ENCODE measurements at places on chromosomes 1 and 21.

DNA sequence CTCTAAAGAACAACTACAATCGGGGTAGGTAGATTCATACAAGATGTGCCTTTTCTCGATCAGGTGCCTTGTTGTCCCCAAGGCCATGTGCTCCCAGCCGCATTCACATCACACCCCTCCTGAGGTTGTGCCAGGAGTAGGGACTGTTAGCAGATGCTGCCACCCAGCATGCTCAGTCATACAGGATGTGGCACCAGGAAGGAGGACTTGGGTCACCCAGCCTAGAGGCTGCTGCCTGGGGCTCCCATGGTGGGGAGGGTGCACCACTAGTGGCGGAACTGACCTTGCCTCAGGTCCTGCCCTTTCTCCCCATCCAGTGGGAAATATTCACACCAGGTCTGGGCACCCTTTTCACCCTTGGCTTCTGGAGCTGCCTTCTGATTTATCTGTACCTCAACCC is 8.3 kb downstream of the TEX35 start:
- no peak for DNase-seq

DNA sequence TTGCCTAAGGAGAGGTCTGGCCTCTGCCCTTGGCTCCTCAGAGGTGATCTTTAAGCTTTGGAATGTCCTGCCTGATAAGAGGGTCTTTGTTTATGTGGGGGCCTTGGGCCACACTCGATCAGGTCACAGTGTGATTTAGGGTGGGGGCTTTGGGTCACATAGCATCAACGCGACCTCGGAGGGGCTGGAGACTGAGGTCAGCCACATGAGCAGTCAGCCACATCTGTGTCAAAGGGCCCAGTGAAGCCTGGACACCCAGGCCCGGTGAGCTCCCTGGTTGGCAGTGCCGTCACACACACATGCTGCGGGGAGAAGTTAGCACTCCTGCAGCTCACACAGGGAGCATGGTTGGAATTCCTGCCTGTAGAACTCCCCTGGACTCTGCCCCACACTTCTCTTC is 345.0 kb downstream of the NPHP4 start:
- no peak for DNase-seq

- DNase-seq = no peak
Measured at GRCh38 chr1:198143797-198144196, 13.0 kb upstream of the NEK7 start.

GRCh38 chr1:109933856-109934711 is 23.4 kb downstream of the CSF1 start:
- DNase-seq = no peak

GRCh38 chr1:205458777-205459566 is 3.1 kb upstream of the BLACAT1 start:
- DNase-seq = no peak

GRCh38 chr1:65048335-65048734 is 82.0 kb upstream of the JAK1 start:
- DNase-seq = no peak

GRCh38 chr1:29145739-29146437 is 22.2 kb upstream of the TMEM200B start:
- no peak for DNase-seq

DNA sequence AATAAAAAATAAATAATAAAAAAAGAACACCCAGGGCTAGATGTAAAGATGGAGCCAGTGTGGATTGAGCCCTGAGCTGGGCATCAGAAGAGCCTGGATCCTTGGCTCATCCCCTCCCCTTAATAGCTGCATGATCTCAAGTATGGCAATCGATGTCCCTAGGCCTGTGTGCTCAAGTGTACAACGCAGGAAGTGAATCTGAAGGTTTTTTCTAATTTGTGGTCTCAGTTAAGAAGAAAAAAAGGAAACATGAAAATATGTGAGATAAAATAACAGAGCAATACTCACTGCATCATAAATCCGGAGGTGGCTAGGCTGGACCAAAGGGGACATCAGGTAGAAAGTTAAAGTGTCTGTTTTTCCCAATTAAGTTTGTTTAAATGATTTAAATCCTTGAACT is 47.3 kb upstream of the SLC44A3 start:
- DNase-seq = no peak

- no peak for DNase-seq
Measured at GRCh38 chr21:26846036-26846931, 1.1 kb upstream of the ADAMTS1 start.

DNA sequence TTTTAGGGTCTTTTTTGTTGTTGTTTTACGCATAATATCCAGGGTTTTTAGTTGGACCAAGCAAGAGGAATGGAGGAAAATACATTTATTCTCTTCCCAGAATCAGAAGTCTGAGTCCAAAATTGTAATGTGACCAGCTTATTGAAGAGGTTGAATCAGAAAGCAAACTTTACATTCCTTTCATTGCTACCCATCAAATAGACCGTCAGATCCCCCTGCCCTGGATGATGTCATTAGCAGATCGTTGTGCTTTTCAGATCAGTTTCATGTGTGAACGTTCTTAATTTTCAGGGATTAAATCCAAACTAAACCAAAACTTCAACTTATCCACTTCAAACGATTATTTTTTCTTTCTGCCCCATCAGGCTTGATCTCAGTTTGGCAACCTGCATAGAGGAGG is 85.7 kb upstream of the NGF start:
- DNase-seq = no peak

- no peak for DNase-seq
Measured at GRCh38 chr1:89980605-89981004, 14.3 kb upstream of the ZNF326 start.

DNA sequence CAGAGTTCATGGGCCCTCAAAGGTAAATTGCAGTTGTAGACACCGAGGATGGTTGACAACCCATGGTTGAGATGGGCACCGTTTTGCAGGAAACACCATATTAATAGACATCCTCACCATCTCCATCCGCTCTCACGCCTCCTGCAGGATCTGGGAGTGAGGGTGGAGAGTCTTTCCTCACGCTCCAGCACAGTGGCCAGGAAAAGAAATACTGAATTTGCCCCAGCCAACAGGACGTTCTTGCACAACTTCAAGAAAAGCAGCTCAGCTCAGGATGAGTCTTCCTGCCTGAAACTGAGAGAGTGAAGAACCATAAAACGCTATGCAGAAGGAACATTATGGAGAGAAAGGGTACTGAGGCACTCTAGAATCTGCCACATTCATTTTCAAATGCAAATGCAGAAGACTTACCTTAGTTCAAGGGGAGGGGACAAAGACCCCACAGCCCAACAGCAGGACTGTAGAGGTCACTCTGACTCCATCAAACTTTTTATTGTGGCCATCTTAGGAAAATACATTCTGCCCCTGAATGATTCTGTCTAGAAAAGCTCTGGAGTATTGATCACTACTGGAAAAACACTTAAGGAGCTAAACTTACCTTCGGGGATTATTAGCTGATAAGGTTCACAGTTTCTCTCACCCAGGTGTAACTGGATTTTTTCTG is 9.3 kb downstream of the SLAMF8 start:
- no peak for DNase-seq

GRCh38 chr21:34335316-34335715 is 28.5 kb upstream of the KCNE2 start:
- no peak for DNase-seq

GRCh38 chr1:25672763-25673409 is 56.3 kb downstream of the MAN1C1 start:
- no peak for DNase-seq

- no peak for DNase-seq
Measured at GRCh38 chr1:215833941-215834729, 267.0 kb downstream of the KCTD3 start.

DNA sequence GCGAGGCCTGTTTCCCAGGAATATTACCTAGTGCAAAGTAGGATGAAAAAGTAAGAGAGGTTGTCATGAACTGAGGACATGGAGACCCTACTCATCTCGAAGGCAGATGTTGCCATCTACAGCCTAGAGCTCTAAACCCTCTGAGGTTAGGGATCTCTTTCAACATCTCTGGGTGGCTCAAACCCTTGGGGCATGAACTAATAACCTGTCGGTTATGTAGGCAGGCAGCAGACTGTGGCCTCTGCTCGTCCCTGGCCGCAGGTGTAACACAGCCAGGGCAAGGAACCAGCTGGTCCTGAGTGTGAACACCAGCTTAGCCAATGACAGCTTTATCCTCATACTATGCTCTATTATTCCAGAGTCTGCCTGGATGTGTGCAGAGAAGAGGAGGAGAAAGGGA is 13.2 kb downstream of the CAPZB start:
- DNase-seq = no peak

DNA sequence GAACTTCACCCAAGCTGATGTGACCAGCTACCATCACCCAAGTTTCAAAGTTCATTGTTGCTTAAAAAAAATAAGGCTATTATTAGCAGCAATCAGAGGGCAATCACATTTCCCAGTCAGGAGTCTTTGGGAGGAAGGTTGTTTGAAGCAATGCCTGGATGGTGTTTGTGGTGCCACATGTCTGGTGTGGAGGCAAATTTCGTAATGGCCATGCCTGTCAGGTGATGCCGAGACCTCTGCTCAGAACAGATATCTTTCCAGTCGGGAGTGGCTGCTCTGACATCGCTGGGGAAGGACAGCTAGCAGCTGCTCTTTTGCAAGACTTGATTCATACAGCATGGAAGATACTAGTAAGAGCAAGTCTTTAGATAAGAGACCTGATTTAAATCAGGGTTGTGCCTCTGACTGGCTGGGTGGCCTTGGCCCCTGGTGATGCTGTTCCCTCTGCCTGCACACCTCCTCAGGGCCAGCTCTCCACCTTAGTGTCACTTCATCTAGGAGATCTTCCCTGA is 187.8 kb upstream of the JUN start:
- DNase-seq = no peak

DNA sequence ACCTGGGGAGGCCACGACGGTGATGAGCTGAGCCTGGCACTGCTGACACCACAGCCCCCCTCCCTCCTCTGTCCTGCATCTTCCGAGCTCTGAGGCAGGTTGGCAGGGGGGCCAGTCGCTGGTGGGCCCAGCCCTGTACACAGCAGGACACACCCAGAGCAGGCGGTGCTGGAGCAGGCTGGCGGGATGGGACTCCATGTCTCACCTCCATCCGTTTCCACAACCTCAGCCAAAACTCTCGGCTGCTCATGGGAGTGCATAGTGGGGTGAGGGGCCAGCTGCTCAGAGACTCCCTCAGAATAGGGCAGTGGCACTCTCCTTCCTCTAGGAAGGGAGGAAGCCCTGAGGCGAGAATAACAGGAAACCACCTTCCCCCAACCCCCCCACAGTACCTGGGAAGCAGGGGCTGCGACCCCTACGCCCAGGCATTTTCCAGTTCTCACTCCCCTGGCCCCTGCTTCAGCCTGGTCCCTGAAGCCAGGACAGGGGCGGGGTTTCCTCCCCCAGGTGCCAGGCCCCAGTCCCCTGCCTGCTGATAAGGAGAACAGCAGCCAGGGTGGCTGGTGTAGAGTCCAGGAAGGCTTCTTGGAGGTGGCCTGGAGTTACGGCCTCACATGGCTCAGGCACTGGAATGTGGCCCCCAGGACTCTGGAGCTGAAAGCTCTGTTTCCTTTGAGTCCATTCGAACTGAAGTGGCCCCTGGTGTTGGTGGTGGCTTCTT is 3.2 kb upstream of the IBA57 start:
- no peak for DNase-seq

DNA sequence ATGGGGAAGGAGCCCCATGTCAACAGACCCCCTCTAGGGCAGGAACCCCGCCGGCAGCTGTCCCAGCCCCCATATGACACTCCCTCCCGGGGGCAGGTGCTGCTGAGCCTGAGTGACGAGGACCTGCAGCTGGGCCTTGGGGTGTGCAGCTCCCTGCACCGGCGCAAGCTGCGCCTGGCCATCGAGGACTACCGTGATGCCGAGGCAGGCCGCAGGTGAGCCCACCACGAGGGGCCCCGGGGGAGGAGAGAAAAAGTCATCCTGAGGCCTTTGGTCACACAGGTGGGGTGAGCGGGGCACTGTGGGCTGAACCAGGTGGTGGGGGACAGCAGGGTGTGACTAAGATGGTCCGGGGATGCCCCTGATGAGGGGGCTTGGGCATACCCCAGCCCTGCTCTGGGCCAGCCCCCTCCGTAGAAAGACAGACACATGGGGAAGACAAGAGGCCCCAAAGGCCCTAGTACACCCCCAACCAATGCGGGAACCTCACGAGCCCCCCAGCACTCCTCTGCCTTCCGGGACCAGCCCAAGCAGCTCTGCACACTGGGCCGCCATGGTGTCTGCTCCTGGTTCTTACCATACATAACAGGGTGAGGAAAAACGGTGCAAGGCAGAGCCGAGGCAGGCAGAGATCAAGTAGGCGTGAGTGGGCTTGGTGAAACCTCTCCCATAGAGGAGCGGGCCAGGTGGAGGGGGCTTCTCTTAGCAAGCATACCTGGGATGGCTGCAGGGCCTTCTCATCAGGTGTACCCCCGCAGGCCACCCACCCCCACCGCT is 58.6 kb upstream of the TMEM51 start:
- no peak for DNase-seq

- no peak for DNase-seq
Measured at GRCh38 chr1:111958851-111959250, 30.6 kb downstream of the KCND3 start.

DNA sequence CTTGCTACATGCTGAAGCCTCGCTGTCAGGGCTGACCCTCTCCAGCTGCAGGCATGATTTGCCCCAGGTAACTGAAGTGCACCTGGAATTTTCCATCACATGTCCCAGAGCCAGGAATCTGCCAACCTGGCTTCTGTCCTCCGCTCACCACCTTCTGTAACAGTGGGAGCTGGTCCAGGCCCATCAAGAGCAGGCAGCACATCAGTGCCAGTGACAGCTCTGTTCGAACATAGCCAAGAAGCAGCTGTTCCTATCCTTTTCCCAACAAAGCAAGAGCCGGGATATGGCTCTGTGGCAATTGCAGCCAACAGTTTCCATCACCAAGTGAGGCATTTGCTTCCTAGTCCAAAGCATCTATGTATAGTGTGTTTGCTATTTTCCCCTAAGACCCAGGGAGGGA is 42.2 kb upstream of the KANK4 start:
- DNase-seq = no peak

DNA sequence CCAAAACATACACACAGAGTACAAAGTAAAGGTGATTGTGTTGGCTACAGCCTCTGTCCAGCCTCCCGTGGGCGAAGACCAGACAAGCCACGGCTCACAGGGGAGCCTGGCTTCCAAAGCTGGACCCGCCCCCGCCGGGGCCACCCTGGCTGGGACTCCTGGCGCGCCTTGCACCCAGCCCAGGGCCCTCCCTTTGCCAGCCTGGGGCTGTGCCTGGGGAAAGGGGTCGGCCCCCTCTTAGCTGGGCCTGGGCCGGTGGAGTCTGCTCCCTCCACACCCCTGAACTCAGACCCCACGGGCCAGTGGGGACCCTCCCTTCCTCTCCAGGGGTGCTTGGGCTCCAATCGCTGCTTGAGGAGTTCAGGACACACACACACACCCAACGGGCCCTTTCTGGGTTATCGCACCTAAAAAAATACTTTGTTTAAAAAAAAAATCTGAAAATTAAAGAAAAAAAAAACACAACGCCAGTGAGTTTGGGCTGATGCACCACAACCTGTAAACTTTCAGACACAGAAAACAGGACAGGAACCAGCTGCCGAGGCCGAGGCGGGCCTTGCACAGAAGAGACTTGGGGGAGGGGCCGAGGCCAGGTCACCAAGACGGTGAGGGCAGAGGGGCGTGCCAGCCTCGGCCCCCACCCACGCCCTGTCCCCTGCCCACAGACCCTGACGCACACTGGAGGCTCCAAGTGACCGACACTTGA is 56.3 kb downstream of the KCNAB2 start:
- no peak for DNase-seq

- no peak for DNase-seq
Measured at GRCh38 chr1:52917156-52917555, 4.4 kb downstream of the ECHDC2 start.
